Activated B cell treated with CpG ODN at 0.5 μM for 24 hours (primary cell): ENCODE measurements at places on chromosomes 16 and 17.

- DNase-seq: no peak
- H3K27ac ChIP-seq: no peak overlapping the region
- no peak overlapping the region for H3K4me3 ChIP-seq
- H3K27me3 ChIP-seq: no peaks in the 10 kb centered on the region
- H3K36me3 ChIP-seq: no peaks in the 10 kb centered on the region
- no peaks in the 10 kb centered on the region for H3K4me1 ChIP-seq
Observed at GRCh38 chr16:87288753-87289362, 28.3 kb downstream of the C16orf95 start.

DNA sequence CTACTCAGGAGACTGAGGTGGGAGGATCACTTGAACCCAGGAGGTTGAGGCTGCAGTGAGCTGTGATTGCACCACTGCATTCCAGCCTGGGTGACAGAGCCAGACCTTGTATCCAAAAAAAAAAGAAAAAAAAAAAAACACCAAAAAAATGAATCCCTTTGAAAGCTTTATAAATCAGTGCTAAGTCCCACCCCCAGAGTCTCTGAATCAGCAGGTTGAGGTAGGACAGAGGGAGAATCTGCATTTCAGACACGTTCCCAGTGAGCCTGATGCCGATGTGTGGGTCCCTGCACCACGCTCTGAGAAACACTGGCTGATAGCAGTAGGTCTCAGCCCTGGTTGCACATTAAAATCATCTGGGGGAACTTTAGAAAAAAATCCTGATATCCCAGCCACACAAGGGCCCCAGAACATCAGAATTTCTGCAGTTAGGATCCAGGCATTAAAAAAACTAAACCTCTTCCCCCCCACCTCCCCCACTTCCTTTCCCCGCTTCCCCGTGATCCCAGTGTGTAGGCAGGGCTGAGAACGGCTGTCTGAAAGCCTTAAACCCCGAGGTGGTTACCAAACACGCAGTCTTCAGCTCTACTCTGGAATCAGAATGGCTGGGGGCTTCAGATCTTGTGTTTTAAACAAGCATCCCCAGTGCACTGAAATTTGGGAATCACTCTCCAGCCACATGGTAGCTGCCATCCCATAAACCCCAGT is 27.3 kb upstream of the GPRC5B start:
- peaks cover 20% of the 10 kb centered on the region for H3K27me3 ChIP-seq
- H3K27ac ChIP-seq: no peak overlapping the region
- no peak for DNase-seq
- H3K4me3 ChIP-seq: no peak overlapping the region

GRCh38 chr17:64426596-64426995 is 22.3 kb upstream of the MILR1 start:
- no peaks in the 10 kb centered on the region for H3K36me3 ChIP-seq
- no peak overlapping the region for H3K27ac ChIP-seq
- DNase-seq: no peak
- H3K27me3 ChIP-seq: no peaks in the 10 kb centered on the region

DNA sequence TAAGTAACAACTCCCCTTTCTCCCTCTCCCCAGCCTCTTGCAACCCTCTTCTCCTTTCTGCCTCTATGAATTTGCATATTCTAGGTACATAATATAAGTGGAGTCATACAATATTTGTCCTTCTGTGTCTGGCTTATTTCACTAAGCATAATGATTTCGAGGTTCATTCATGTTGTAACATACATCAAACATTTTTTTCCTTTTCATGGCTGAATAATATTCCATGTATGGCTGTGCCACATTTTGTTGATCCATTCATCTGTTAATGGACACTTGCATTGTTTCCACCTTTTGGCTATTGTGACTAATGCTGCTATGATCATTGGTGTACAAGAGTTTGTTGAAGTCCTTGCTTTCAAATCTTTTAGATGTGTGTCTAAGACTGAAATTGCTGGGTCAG is 17.6 kb upstream of the FA2H start:
- no peak for DNase-seq
- H3K36me3 ChIP-seq: no peaks in the 10 kb centered on the region
- H3K4me1 ChIP-seq: no peaks in the 10 kb centered on the region
- no peak overlapping the region for H3K4me3 ChIP-seq
- H3K27ac ChIP-seq: no peak overlapping the region

DNA sequence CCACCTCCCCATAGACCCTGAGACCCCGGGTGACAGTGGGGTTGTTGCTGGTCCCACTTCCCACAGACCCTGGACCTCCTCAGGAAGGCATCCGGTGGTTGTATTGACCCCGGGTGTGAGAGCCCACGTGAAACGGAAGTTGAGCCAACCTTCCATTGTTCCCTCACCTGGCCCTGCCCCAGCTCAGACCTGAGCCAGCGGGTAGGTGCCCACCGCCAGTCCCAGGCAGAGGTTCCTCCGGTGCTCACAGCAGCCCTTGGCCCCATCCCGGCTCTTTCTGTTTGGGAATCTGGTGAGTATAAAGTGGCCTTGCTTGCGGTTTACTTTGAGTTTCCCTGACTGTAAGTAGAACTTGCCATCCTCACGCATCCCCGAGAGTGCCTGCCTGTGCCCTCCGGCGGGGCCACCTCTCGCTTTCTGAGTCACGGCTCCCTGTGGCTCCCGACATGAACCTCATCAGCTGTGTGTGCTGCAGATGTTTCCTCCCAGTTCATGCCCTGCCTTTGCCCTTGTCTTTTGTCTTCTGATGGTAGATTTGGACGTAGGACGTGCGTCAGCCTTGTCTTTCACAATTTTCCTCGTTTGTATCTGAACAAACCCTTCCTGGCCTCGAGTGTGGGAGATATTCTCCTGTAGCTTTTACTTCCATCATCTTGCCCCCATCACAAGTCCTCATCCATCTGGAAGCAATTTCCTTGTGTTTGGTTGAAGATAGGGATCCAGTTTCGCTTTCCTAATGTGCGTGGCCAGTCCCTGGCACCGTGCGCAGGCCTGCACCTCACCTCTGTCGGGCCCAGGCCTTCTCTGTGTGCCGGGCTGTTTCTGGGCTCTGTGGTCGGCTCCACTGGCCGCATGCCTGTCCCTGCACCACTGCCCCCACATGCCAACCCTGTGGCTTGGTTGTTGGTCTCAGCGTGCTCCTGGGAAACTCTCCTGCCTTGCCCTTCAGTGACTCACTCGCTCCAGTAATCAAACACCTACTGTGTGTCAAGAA is 76.0 kb downstream of the METRNL start:
- no peak overlapping the region for H3K27ac ChIP-seq
- no peak overlapping the region for H3K4me3 ChIP-seq
- no peak for DNase-seq
- no peaks in the 10 kb centered on the region for H3K36me3 ChIP-seq
- peaks cover 27% of the 10 kb centered on the region for H3K27me3 ChIP-seq
- H3K4me1 ChIP-seq: peaks cover 7% of the 10 kb centered on the region

GRCh38 chr17:50944054-50944901 is 78.1 kb upstream of the TOB1 start:
- peaks cover 9% of the 10 kb centered on the region for H3K4me1 ChIP-seq
- no peak for DNase-seq
- peaks cover 5% of the 10 kb centered on the region for H3K27me3 ChIP-seq
- no peak overlapping the region for H3K27ac ChIP-seq
- peak overlapping the region; percentile 53 for H3K4me3 ChIP-seq

GRCh38 chr16:65600046-65600445 is 478.2 kb upstream of the CDH11 start:
- H3K36me3 ChIP-seq: no peaks in the 10 kb centered on the region
- no peak overlapping the region for H3K4me3 ChIP-seq
- H3K27ac ChIP-seq: no peak overlapping the region
- H3K27me3 ChIP-seq: no peaks in the 10 kb centered on the region

- H3K4me1 ChIP-seq: peaks cover 62% of the 10 kb centered on the region
- H3K36me3 ChIP-seq: no peaks in the 10 kb centered on the region
- no peak for DNase-seq
- no peaks in the 10 kb centered on the region for H3K27me3 ChIP-seq
- H3K27ac ChIP-seq: no peak overlapping the region
Observed at GRCh38 chr16:25045696-25046381, 30.7 kb upstream of the ARHGAP17 start.

- peak overlapping the region; percentile 93 for H3K4me3 ChIP-seq
- peak overlapping the region; percentile 95 for H3K27ac ChIP-seq
- H3K4me1 ChIP-seq: peaks cover 35% of the 10 kb centered on the region
- peaks cover 15% of the 10 kb centered on the region for H3K36me3 ChIP-seq
- DNase-seq: peak; percentile 48
Observed at GRCh38 chr17:19647697-19648474, 665 bp upstream of the ALDH3A2 start.
